ENCODE measurements at places on chromosomes 11 and 22. TPM values are rescaled to one million over a fixed set of nuclear protein-coding genes. Genes with fewer than 3 reads are reported as not detected.

KIAA1671 gene
- total RNA-seq = 7.7 TPM

SLC22A25 gene
- not detected for total RNA-seq

GRCh38 chr11:66609721-66610617 is 6.5 kb upstream of the RBM14 start:
- no peak for DNase-seq

DNA sequence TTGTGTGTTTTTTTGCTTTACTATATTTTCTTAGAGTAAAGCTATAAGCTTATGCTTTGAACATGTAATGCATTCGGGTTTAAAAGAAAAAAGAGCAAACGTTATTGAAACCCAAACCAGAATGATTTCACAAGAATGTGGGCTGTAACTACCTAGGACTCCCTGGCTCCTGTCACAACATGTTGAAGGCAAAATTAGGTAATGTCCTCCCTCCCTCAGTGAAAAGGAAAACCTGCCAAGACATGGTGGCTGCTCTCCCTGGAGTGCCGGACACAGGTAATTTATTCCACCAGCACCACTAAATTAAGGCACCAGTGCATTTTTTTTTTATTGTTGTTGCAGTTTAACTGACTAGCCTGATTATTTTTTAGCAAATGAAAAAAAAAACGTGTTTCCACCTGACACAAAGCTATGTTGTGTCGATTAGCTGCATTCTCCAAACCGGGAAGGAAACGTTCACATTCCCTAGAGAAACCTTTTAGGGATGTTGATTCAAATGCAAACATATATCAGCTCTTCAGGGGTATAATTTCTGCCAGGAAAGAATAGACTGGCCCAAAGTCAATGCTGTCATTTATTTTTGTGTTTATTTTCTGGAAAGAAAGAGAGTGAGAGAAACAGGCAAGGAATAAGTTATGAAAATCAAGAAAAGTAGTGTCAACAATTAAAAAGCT is 134.6 kb downstream of the CCDC34 start:
- no peak for DNase-seq

SPON1 gene
- total RNA-seq = 0.10 TPM

- DNase-seq = no peak
These were observed 18.4 kb downstream of the PHF21A start for GRCh38 chr11:46102843-46103242.

IFITM10 gene
- 4.3 TPM for total RNA-seq

SLC22A12 gene
- total RNA-seq = not detected

DNA sequence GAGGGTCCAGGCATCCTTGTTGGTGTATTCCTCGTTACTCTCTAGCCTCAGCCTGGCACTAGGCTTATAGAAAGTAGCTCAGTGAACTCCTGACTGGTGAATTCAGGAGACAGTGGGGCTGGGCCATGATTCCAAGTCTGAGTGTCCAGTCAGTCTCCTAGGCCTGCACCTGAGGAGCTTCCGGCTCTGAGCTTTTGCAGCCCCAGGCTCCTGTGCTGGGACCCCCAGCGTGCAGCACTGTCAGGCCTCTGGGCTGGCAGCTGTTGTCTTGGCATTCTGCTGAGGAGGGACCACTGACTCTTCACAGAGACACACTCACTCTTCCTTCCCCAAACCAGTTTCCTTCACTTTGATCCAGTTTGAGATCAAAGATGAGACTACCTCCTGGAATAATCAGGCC is 82.4 kb downstream of the CTTN start:
- DNase-seq = no peak

CALCA gene
- not detected for total RNA-seq

GRCh38 chr11:132960273-132961078 is 571.8 kb downstream of the OPCML start:
- no peak for DNase-seq

GRCh38 chr22:32754413-32755041 is 47.0 kb upstream of the TIMP3 start:
- DNase-seq = peak; percentile 82

RRM1 gene
- 134 TPM for total RNA-seq

MEI1 gene
- not detected for total RNA-seq

- DNase-seq = no peak
These were observed 4.2 kb downstream of the USP2 start for GRCh38 chr11:119377112-119377901.

DNA sequence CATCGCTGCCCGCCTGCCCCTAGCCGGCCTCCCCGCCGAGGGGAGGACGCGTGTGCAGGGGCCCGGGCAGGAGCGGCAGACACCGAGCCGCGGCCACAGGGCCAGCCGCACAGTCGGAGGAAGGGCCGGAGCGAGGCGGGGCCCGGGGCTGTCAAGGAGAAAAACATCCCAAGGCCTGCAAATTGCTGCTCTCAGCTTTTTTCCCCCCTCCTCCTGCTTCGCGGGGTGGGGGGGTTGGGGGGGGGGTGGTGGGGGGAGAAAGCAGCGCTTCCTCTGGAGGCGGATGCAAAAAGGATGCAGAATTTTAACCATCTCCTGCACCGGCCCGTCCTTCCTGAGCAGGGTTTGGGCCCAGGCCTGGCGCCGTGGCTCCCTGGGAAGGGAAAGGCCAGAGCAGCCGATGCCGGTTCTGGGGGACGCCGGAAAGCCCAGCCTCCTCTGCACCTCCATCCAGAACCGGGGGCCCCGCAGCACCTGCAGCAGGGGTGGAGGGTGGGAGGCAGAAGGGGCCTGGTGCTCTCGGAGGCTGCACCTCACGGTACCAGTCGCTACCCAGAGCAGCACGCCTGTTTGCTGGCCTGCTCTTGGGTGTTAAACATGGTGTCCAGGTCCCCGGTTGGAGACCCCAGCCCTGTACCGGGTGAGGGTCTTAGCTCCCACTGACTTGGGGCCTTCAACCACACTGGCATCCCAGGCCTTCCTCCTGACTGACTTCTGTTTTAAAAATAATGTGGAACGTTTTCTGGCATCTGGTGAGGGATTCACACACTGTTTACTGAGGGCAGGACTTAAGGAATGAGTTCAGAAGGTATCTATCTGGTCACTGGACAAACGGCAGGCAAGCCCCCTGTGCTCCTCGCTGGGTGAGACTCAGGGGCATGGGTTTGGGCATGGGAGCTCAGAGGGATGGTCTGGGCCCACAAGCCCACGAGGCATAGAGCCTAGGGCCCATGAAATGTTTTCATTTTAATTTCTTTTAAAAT is 77.4 kb upstream of the WNT7B start:
- peak; percentile 73 for DNase-seq

All from RPMI7951 (cell line).